Glomerular endothelial cell (primary cell): ENCODE measurements at places on chromosomes 7 and 10. TPM values are rescaled to one million over a fixed set of nuclear protein-coding genes. Genes with fewer than 3 reads are reported as not detected.

- DNase-seq, result peak; percentile 87
These were observed 91.8 kb downstream of the CREM start for GRCh38 chr10:35218339-35218955.

DNA sequence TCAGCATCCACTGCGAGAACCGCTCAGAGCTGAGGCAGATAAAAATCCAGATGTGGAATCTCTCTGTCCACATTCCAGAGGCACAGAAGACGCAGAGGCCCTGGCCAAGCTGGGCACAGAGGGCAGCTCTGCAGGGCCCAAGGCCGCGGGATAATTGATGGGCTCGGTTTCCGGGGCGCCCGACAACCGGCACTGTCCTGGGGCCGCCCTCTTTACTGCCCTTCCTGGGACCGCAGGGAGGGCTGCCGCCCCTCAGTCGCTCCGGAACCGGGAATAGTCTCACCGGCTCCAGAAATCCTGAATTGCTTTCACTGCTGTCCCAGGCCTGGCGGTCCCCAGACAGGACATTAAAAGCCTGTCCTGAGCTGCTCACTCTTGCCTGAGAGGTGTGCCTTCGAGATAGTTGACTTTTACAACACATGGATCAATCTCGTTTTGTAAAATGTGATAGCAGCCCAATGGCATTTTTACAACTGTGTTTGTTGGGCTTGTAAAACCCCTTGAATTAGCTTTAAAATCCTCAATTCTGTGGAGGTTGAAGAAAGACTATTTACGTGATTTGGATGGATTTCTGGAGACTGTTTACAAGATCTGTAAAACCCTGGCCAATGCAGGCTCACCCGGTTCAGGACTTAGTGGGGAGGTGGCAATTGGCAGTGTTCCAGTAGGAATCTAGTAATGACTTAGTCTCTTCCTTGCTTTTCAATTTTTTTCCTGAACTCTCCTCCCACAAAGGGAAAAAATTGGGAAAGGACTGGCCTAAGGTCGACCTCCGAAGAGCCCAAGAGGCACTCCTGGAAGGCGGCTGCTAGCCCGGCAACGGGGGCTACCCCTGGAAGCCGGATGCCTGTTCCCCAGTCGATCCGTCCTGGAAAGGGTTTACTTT is 1.4 kb upstream of the HOXA6 start:
- DNase-seq, result no peak

GRCh38 chr10:82817676-82818422 is 942.9 kb downstream of the NRG3 start:
- DNase-seq, result no peak

GRCh38 chr7:26900251-26900650 is 35.9 kb upstream of the SKAP2 start:
- DNase-seq, result no peak

- DNase-seq, result no peak
These were observed 31.5 kb downstream of the MPLKIP start for GRCh38 chr7:40102897-40103296.

DNA sequence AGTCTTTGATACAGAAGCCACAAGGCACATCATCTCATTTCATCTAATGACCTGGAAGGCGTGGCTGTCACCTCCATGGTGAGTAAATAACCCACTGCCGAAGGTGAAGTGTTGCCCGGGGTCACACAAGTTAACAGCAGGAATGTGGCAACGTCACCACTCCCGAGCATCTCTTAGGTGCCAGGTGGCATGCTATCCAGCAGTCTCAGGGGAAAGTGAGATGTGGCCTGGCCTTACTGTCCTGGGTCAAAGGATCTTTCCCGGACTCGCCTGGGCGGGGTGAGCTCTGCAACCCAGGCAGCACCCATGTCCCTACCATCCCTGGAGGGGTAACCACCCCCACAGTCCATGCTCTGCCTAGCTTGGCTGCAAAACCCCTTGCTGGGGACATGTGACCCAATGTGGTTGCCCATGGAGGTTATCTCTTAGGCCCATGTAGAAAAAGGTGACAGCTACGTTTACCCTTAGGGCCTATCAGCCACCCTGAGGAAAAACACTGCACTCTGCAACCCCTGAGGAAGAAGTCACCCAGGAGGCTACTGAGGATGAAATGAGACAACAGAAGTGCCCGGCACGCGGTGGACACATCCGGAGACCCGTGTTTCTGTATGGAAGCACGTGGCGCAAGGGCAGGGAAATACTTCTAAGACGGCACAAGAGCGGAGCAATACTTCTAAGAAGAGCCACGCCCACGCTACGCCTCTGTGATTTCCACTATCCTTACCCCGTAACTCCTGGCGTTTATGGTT is 52.0 kb downstream of the BAIAP2L1 start:
- no peak for DNase-seq

Gene OR2A5
- total RNA-seq, result not detected in 2 replicates
